Endodermal cell (in vitro differentiated cells): ENCODE measurements at places on chromosomes 7 and 10. TPM values are rescaled to one million over a fixed set of nuclear protein-coding genes. Genes with fewer than 3 reads are reported as not detected.

GRCh38 chr10:34406463-34407323 is 408.4 kb downstream of the PARD3 start:
- no peak for DNase-seq

- DNase-seq: peak; percentile 93
Measured at GRCh38 chr10:70549962-70550458, 52.5 kb downstream of the PRF1 start.

Gene PLEKHS1
- total RNA-seq: not detected in 3 replicates

Gene NOBOX
- total RNA-seq: not detected in 2 replicates

DNA sequence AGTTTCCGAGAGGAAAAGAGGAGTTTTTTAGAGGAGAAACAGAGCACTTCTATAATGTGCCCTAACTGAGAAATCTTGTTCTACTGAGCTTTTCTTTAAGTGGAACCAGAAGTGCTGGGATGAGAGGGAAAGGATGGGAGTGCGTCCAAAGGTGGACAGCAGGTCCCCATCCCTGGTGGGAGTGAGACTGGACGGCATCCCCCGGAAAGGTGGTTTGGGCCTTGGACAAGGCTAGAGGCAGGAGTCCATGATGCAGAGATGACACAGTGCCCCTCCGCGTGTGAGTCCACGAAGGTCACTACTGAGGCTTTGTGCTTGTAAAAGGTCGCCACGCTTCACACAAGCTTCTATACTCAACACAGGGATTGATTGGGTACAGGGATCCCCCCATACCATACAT is 6.1 kb upstream of the EN2 start:
- no peak for DNase-seq
